ENCODE measurements at places on chromosomes 4 and X.

DNA sequence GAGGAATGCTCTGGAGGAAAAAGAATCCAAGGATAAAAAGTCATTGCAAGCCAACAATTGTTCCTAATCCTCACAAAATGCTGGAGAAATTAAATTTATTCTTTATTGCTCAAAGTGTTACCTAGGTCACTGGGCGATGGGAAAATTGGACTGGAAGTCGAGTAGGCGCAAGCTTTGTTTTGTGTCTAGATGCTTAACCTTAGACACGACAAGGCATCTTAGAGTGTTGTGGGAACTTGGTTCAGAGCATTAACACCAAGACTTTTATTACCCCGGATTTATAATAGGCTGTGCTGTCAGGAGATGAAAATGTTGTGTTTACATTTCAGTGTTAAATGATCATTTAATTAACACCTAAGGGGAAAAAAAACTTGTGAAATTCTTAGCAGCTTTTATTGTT is 25.1 kb downstream of the SLIT2 start:
- no peak for DNase-seq

GRCh38 chr4:122700178-122700725 is 32.3 kb upstream of the BBS12 start:
- no peak for DNase-seq

GRCh38 chr4:81566161-81566591 is 94.5 kb upstream of the RASGEF1B start:
- DNase-seq: no peak

DNA sequence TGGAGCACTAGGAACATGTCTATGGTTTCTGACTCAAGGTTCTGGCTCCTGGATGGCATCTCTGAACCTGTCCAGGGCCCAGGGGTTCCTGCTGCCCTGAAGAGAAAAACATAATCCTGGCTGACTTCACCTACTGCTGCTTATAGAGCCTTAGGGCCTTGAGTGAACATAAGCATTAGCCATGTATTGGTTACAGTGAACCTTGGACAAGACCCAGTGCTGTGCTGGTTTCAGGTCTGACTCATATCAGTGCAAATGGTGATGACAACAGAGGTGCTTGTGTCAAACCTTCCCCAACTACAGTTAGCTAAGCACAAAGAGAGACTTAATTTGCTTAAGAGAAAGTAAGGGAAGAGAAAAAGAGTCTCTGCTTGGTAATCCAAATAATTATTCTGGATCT is 1047.2 kb downstream of the GLUD2 start:
- no peak for DNase-seq

- DNase-seq: no peak
Observed at GRCh38 chr4:40992472-40993295, 221.7 kb downstream of the APBB2 start.

GRCh38 chr4:124590480-124590879 is 122.1 kb downstream of the ANKRD50 start:
- DNase-seq: no peak

GRCh38 chr4:185838104-185838452 is 26.1 kb upstream of the SORBS2 start:
- DNase-seq: no peak

GRCh38 chr4:37687681-37688080 is 1.5 kb upstream of the RELL1 start:
- no peak for DNase-seq

DNA sequence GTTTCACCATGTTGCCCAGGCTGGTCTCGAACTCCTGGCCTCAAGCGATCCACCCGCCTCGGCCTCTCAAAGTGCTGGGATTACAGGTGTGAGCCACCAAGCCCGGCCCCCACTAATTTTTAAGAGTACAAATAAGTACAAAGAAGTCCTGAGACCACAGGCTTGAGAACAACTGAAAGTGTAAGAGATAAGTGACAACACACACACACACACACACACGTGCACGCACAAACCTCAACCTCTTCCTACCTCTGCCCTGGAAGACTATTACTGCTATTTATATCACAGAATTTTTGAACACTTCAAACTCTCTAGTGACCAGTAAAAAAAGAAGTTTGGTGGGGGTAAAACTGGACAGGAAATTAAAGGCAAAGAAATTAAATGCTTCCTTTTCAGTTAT is 7.5 kb downstream of the KLHL15 start:
- DNase-seq: no peak

- DNase-seq: no peak
Observed at GRCh38 chrX:1398431-1399340, 6.8 kb upstream of the SLC25A6 start.

GRCh38 chr4:108651014-108651791 is 804 bp downstream of the OSTC start:
- no peak for DNase-seq

DNA sequence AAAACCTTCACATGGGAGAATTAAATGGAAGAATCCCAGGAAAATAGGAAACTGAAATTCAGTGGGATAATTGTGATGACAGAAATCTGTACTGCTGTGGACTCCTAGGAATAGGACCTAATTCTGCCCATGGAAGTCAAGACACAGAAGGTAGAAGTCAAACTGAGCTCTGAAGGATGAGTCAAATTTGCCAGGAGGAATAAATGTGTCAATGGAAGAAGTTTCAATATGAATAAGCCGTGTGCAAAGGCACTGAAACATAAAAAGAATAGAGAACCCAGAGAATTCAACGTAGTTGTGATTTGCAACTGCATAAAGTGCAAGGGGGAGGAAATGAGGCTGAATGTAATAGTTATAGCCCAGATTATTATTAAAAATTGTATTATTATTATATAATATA is 11.6 kb downstream of the ENAM start:
- DNase-seq: no peak

- DNase-seq: no peak
Observed at GRCh38 chr4:182801636-182802035, 115.5 kb downstream of the DCTD start.

- peak; percentile 49 for DNase-seq
Observed at GRCh38 chrX:96684339-96685209, at the start of gene DIAPH2. Gene DIAPH2, plus strand, starts transcription at chrX:96684842.

GRCh38 chr4:155491336-155492120 is 114.8 kb upstream of the MAP9 start:
- DNase-seq: no peak

- DNase-seq: no peak
Observed at GRCh38 chrX:47458528-47458927, 24.5 kb downstream of the ZNF41 start.

DNA sequence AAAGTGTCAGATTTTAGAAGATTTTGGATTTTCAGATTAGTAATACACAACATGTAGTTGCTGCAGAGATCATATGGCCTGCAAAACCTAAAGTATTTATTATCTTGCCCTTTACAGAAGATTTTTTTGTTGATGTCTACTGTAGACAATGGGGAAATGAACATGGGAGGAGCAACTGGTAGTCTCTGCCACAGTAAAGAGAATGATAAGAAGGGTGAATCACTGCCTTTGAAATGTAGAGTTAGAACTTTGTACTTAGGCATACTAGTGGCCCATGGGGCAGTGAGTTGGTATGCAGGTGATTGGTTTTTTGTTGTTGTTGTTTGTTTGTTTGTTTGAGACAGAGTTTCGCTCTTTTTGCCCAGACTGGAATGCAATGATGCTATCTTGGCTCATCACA is 50.1 kb downstream of the GAB1 start:
- no peak for DNase-seq

DNA sequence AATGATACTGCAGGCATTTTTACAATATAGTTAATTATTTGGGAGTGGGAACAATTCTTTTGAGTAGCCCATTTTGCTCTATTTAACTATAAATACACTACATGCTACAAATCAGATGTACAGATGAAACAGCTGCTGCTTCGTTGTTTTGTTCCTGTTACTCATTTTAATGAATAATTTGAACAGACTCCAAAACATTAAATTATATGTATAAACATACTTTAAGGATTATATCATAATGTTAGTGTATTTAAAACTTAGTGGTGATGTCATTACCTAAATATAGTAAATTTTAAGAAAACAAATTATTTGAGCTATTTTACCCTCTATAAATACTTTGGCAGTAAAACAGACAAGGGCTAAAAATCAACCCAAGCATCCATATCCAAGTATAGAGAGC is 60.7 kb downstream of the GAB1 start:
- DNase-seq: no peak

- no peak for DNase-seq
Observed at GRCh38 chr4:158704274-158704673, 18.9 kb downstream of the PPID start.

DNA sequence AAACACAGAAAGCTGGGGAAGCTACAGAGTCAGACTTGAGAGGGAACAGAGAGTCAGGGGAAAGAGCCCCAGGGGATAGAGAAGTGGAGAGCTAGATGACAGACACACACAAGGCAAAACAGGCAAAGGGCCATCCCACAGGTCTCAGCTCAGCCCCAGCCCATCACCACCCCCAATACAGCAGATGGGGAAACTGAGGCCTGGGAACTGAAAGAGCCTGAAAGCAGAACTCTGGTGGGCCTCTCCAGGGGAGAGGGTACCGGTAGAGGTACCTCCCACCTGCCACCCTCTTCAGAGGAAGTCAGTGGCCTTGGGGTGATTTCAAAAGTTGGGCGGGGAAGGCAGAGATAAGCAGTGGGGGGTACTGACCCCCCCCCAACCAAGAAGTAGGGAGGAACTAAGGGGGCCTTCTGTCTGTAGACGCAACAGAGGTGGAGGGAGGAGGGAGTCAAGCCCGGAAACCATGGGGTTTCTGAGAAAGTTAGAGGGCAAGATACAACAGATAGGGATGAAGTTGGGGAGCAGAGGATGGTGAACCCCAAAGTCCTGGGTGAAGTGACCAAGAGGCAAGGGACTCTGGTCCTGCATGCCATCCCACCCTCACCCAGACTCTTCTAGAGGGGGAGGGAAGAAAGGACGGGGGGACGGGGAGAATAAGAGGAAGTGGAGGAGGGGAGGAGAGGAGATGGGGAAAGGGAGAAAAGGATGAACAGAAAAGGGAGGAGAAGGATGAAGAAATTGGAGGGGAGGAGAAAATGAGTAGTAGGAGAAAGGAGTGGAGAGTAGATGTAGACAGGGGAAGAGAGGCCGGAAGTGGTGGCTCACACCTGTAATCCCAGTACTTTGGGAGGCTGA is 3.2 kb downstream of the GATA1 start:
- DNase-seq: no peak

DNA sequence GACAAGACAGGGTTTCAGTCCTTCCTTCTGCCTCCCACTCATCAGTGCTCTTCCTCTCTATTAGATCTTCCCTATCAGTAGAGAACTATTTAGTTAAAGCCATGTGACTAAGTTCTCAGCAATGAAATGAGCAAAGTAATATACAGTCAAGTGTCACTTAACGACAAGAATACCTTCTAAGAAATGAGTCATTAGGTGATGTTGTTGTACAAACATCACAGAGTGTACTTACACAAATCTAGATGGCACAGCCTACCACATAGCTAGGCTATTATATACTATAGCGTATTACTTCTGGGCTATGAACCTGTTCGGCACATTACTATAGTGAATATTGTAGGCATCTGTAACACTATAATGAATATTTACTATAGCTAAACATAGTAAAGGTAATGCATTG is 71.3 kb downstream of the POU4F2 start:
- no peak for DNase-seq

DNA sequence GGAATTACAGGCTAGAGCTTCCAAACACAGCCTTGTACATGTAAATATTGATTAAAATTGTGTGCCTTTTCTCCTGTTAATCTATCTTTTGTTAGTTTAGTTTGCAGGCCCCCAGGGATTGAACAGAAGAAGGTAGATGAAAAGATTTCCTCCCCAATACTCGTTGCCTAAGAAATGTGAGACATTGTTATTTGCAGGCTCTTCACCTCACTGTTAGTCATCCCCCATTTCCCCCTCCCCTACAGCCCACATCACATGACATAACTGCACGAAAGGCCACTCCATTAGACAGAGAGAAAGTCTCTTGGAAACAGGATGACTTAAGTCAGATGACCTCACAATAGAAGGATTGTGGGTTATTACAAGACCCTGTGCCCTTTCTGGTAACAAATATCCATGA is 13.3 kb upstream of the MID1 start:
- DNase-seq: no peak

- DNase-seq: no peak
Observed at GRCh38 chr4:112069110-112069509, 76.1 kb upstream of the FAM241A start.

DNA sequence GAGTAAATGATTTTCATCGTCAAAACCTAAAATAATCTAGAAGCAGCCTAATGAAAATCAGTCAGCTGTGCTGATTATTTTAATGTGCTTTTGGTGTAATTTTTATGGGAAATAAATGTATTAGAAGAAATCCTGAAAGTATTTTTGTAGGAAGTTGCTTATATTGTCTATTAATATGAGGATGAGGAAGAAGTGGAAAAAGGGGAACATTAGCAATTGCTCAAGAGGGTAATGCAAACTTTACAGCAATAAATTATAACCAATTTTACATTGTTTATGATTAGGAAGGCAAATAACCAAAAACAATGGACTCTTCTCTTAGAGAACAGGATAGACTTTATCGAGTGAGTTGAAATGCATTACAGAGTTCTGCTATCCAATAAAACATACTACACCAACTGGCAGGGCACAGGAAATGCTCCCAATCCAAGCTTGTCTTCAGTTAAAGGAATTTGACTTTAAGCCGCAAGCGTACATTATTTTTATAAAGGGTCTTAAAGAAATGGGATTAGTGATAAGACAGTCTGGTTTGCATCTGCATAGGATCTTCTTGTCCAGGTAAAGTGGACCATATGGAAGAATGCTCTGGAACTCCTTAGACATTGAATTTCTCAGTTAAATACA is 374.8 kb downstream of the PDGFC start:
- DNase-seq: no peak

- no peak for DNase-seq
Observed at GRCh38 chr4:87490664-87491369, 38.4 kb downstream of the SPARCL1 start.

- DNase-seq: no peak
Observed at GRCh38 chr4:61921920-61922319, 721.8 kb downstream of the ADGRL3 start.

DNA sequence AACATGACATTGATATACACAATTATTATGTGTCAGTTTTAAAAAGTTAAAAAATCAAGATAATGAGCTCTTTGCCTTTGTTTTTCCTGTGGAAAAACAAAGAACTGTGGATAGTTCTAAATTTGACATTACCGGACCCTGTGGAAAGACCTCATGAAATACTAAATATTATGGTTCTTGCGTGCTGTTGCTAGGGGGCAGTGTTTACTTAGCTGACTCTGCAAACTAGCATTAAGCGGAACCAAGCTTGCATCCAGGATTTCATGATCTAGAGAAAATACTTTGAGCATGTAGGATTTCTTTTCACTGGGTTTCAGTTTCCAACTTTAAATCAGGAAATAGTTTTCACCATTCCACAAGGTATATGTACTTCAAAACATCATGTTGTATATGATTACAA is 33.6 kb downstream of the CLCN4 start:
- DNase-seq: no peak

Data from stimulated activated CD8-positive, alpha-beta memory T cell treated with anti-CD3 and anti-CD28 coated beads, Interleukin-15, amount 100 ng/mL, for 4 hours (primary cell).